ENCODE measurements at places on chromosomes 1 and 21.

- no peak for DNase-seq
These were observed 591.3 kb upstream of the ADGRL2 start for GRCh38 chr1:81209461-81209860.

DNA sequence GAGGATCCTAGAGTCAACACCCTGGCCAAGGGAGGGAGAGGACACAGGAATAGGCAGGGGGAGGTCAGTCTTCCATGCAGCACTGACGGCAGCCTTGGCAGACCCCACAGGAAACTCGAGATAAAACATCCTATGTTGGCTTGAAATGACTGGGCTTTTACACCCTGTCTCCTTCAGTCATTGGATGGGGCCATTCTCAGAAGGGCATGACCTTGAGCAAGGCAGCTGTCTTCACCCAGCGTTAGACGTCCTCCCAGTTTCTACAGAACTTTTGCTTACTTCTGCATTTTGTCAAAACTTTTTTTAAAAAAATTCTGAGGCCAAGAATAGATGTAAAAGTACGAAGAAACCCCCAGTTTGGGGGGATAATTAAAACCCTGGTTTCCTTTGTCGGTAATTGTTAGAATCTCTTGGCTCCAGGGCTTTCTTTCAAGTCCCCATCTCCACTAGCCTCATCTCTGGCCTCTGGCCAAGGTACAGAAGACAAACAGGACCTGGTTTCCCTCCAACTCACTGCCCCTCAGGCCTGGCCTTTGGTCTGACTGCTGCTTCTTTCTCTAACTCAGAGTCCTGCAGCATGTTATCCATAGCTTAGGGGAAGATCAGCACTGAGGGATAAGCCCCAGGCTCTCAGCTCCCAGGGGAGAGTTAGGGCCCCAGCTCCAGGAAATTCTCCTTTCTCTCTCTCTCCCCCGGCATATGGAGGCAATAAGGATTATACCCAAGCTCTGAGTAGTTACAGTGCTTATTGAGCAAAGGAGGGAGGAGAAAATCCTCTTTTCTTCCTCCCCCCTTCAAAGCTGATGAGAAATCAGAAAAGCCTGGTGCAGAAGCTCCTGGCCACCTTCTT is 51.6 kb upstream of the KCND3 start:
- DNase-seq: no peak

- DNase-seq: no peak
These were observed 26.2 kb upstream of the IL10 start for GRCh38 chr1:206798384-206798996.

DNA sequence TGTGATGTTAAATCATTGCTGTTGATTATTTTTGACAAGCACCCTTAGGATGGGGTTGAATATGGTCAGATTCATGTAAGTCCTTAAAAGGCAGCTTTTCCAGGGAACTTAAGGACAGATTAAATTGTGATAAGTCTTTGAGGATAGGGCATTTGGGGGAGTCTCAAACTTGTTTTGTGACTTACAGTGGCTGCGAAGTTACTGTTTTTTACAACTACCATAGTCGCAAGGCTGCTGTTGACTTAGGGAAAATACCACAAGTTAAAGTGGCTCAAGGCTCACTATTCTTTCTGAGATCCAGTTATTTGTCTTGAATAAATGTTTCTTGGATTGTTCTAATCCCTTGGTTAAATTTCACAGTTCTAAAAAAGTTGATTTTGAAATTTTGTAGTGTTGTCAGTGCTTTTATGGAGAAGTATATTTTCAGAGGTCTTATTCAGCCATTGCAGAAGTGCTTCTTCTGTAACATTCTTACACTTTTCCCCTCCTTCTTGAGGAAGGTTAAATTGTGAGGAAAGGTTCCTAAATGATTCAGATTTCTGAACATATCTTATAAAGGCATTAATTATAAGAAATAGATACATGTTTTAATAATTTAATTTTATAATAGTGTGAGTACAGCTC is 47.0 kb upstream of the MPC2 start:
- DNase-seq: no peak

DNA sequence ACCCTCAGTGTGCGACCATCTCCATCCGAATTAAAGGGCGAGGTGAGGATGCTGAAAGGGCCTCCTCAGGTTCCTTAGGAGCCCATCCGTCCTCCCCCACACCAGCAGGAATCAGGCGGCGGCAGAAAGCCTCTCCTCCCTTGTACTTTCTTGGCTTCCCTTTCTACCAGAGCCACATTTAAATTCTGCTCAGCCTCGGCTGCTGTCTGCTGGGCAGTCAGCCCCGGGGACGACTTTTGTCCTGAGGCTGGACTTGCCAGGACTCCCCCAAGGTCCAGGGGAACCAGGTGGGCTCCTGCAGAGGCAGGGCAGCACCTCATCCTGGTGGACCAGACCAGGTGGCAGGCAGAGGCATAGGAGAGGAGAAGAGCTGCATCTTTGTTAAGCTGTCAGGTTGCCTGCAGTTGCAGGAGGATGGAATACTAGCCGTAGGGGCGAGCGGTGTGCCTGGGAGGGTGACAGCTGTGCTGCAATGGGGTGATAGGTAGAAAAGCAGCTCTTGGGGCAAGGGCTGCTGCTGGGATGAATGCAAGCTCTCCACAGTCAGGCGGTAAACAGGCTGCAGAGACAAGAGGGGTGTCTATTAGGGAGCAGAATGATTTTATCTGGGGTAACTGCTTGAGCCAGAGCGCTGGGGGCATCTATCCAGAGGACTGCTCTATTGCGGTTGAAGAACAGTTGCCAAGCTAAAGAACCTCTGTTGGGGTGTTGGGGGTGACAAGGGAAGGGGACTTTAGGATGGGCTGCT is 46.2 kb upstream of the WASF2 start:
- DNase-seq: no peak

GRCh38 chr1:213968146-213968825 is 19.5 kb upstream of the PROX1 start:
- DNase-seq: no peak

DNA sequence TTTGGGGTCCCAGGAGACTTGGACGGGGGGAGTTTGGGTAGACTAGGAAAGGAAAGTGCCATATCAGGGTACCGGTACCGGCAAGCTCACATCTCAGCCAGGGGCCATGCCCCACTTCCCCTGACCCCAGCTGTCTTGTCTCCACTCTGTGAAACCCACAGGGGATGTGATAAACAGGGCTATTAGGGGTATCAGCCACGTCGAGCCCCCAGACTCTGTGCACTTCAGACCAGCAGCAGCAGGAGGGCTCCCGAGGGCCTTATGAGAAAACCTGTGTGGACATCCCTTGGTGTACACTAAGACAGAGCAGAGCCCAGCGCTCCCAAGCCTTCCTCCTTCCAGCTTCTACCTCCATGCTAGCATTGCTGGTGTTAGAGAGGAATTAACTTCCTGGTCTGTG is 46.3 kb downstream of the TNNT2 start:
- DNase-seq: no peak

GRCh38 chr21:21158376-21158918 is 160.2 kb downstream of the NCAM2 start:
- DNase-seq: no peak

DNA sequence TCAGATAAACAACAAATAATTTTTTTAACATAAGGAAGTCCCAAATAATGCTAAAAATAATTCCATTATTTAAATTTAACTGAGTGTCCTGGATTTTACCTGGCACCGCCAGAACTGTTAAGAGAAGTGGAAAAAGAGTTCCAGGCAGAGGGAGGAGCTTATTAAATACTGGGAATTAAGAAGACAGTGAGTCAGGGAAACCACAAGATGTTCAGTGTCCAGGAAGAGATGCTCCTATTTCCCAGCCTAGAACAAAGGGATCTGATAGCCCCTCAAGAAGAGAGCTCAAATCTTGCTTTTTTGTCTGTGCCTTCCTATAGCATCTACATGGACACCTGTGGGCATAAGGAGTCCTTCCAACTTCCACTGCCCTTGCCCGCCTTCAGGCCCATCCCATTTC is 85.9 kb downstream of the PGM1 start:
- DNase-seq: no peak

DNA sequence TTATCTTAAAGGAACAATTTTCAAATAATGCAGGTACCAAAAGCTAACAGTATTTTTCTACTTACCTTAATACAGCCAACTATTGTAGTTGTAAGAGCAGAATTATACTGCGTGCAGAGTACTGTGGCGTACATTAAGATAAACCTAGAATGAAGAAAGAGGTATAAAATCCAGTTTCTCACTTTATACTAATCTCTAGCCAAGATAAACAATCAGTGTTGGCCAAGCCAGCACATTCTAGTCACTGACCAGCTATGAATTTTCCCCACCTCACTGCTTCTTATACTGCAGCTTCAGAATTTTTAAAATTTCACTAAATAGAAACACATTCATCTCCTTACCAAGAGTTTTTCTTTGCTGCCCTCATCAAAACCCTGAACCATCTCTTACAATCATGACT is 33.6 kb downstream of the SLC35D1 start:
- no peak for DNase-seq

DNA sequence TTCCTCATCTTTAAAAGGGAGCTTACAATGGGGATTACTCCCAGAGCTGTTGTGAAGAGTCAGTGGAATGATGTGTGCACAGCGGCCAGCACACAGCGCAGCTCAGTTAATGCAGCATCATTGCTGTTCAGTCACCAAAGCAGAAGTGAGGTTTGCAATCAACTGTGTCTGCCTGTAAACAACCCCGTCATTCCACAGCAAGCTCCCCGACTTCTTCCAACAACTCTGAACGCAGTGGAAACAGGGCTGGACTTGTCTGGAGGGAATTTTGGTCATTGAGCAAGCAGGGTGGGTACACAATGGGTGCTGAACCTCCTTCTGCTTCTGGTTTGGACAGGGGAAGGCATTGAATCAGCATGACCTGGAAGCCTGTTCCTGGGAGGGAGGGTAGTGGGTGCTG is 347.4 kb downstream of the PTPRU start:
- no peak for DNase-seq

GRCh38 chr1:19734472-19734999 is 65.2 kb downstream of the TMCO4 start:
- no peak for DNase-seq

- DNase-seq: no peak
These were observed 127.8 kb downstream of the TMEM53 start for GRCh38 chr1:44546403-44547053.

DNA sequence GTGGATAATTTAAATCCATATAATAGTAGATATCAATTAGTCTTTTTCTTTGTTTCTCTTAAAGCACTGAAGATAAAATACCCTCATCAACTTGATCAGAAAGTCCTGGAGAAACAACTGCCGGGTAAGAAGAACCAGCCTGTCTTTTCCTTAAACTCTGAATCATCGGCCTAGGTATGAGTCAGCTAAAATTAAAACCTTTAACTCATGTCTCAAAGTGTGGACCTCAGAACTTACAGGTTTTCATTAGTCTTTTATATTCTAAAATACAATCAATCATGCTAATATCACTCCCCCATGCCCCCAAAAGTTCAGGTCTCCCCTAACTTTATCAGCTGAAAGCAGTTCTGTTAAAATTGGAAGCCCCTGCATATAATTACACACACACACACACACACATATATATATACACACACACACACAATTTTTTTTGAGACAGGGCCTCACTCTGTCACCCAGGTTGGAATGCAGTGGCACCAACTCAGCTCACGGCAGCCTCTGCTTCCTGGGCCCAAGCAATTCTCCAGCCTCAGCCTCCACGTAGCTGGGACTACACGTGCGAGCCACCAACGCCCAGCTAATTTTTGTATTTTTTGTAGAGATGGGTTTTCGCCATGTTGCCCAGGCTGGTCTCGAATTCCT is 61.3 kb downstream of the B3GALNT2 start:
- no peak for DNase-seq

DNA sequence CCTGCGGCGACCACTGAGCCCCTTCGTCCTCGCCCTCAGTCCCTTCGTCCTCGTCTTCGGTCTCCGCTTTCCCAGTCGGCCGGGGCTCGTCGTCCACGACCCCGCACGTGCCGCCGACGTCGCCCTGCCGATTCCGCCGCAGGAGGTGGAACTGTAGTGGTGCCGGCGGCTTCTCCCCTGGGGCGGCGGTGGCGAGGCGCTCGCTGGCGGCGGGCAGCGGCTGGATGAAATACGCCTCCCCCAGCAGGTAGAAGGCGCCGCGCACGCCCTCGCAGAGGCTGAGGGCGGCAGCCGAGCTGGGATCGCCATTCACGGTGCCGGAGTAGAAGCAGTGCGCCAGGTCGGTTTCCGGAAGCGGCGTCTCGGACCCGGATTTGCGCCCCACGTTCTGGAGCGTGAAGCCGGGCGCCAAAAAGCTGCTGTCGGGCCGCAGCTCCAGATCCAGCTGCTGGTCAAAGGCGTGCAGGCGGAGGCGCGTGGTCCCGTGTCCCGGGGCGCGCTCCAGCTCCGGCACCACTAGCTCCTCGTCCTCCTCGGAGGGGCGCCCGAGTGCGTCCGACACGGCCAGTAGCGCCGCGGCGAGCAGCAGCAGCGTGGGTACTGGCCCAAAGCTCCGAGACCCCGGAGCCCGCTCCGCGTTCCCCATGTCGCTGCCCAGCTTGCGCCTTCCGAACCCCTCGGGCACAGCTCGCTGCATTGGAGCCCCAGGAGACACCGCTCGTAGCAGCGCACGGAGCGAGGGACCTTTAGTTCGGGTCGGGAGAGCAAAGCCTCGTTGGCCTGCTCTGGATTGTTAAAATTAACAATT is 747 bp downstream of the ADAMTS1 start:
- DNase-seq: no peak

GRCh38 chr1:10585242-10585641 is 110.5 kb downstream of the PEX14 start:
- DNase-seq: no peak

- DNase-seq: no peak
These were observed 19.0 kb downstream of the TMEM63A start for GRCh38 chr1:225863167-225863566.

- no peak for DNase-seq
These were observed 75.0 kb downstream of the CLIC6 start for GRCh38 chr21:34743831-34744230.

DNA sequence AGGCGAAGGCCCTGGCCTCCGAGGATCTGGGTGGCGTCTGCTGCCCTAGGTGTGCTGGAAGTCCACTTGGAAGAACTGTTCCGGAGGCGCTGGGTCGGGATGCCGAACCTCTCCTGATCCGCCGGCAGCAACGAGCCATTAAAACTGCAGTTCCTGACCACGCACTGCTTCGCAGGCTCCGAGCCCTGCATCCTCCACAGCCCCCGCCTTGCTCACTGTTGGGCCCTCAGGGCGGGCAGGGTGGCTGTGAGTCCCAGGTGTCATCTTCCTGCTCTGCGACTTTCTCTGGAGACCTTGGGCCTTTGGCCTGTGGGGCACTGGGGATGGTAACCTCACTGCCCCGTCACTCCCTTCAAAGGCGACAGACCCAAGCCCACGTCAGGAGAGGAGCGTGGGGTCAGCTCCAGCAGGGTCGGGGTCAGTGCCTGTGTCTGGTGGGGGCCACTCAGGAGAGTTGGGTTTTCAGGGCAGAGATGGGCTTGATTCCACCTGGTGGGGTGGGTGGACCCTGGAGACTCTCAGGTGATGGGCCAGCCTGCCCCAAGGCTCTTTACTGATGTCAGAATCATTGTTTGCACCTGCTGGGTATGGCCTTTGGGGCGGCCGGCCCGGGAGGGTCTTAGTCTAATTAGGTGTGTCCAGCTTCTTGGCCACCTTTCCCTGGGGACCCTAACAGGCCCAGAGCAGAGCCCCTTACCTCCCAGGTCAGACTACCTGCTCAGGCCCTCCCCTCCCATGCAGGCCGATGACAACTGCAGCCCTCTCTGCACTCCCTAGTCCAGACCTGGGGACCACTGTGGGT is 3.1 kb downstream of the PRXL2B start:
- no peak for DNase-seq

- DNase-seq: no peak
These were observed 1.3 kb upstream of the NPPB start for GRCh38 chr1:11860083-11860482.

GRCh38 chr1:235931171-235931738 is 64.5 kb upstream of the LYST start:
- DNase-seq: no peak

GRCh38 chr1:211155040-211155439 is 21.1 kb upstream of the KCNH1 start:
- DNase-seq: no peak
